CD4-positive, alpha-beta T cell treated with Interleukin-6 at 100 ng/mL for 8 hours (primary cell): ENCODE measurements at places on chromosomes 3 and 15.

- DNase-seq, result peak; percentile 8
Observed at GRCh38 chr3:57007521-57008460, 52.7 kb upstream of the SPATA12 start.

- no peak for DNase-seq
Observed at GRCh38 chr3:10471054-10471688, 34.2 kb downstream of the ATP2B2 start.

DNA sequence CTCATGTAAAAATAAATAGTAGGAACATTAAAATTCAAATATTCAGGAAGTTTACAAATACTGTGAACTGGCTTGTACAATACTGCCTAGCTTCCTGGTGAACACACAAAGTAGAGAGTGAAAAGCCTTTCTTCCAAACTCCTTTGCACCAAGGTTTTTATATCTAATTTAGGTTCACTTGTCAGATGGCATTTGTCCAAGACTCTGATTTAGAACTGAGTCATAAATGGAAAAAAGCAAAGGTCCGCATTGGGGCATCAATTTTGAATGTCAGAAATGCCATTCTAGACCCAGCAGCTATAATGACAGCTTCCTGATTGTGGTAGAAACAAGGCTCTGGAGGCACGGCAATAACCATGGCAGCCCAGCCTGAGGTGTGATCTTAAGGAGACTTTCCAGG is 160.7 kb downstream of the PDE8A start:
- no peak for DNase-seq

GRCh38 chr3:31953091-31953490 is 28.0 kb downstream of the OSBPL10 start:
- DNase-seq, result no peak

DNA sequence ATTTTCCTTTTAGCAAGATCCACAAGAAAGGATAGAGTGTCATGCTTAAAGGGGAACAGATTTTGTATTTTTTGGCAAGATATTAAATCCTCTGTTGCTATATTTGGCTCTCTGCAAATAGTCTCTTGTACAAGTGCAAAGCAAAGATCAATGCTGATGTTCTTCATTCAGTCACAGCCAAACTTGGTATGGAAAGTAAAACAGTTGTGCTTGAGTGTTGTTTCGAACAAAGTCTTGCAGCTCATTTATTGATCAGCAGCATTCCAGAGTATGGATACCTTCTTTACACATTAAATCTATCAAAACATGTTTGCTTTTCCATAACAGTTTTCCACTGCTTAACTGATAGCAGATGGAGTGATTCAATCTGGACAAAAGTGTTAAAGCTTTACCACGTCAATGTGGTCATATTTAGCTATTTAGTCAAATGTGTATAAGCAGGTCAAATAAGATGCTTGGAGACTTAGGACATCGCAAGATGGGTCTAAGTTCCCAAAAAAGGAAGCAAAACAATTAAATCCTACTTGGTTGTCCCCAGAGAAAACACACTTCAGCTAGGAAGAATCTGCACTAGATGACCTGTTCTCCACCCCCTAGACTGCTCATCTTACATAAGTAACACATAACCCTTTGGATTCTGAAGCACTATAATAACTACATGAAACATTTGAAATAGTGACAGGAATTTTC is 52.4 kb downstream of the VGLL3 start:
- DNase-seq, result no peak

DNA sequence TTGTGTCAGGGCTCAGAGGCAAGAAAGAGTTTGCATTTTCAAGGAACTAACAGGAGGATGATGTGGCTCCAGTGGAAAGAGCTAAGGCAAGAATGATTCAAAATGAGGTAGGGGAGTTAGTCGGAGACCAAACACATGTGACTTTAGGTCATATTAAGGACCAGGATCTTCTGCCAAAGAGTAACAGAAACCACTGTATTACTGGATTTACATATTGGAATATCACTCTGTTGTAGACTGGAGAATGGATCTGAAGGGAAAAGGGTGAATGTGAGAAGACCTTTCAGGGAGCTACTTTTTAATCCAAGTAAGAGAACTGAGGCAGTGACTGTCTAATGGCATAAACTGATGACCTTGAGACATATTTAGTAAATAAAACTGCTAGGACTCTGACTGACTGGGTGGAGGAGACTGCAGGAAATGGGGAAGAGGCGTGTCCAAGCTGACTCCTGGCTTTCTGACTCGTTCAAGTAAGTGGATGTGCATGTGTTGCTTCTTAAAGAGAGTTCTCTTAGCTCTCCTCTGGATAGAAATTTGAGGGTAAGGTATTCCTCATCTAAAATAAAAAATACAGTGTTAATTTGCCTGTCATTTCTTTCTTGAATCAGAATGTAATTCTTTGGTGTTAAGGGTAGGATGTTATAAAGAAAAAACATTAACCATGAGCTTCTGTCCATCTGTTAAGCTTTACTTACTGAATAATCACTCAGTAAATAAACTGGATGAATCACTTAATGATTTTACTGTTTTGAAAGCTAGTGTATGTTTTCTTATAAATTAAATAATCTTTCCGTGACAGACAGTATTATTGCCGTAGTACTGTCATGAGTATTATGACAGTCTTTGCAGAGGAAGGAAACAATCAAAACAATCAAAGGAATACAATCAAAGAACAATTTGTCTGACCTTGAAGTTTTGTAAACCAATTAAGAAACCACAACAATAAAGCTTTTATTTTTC is 58.3 kb upstream of the CFAP20DC start:
- DNase-seq, result no peak

GRCh38 chr15:62469874-62470688 is 305.0 kb upstream of the C2CD4B start:
- DNase-seq, result no peak

GRCh38 chr15:70910958-70911357 is 18.3 kb downstream of the LRRC49 start:
- no peak for DNase-seq
